ENCODE measurements at places on chromosomes 16 and 17.

DNA sequence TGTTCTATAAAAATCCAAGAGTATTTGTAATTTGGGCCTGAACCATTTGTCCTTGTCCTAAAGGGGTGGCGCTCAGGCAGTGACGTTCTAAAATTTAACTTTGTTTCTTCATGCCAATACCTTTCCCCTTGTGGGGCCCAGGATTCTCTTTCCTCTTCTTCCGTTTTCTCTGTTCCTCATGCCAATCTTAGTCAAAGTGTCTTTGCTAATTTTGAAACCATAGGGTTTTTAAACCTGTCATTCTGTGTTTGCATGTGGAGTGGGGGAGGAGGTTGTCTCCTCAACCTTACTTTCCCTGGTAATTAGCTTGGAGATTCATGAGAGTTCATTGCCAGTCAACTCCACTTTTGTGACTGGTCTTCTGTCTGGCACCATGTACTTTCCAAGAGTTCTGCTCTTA lies 337.1 kb downstream of the MAF start:
- DNase-seq, result no peak

- DNase-seq, result no peak
Observed at GRCh38 chr16:70768203-70768580, 32.8 kb downstream of the VAC14 start.

- DNase-seq, result no peak
Observed at GRCh38 chr16:27289669-27290068, 21.1 kb upstream of the NSMCE1 start.

- DNase-seq, result no peak
Observed at GRCh38 chr17:37672548-37673078, 29.4 kb upstream of the DDX52 start.

DNA sequence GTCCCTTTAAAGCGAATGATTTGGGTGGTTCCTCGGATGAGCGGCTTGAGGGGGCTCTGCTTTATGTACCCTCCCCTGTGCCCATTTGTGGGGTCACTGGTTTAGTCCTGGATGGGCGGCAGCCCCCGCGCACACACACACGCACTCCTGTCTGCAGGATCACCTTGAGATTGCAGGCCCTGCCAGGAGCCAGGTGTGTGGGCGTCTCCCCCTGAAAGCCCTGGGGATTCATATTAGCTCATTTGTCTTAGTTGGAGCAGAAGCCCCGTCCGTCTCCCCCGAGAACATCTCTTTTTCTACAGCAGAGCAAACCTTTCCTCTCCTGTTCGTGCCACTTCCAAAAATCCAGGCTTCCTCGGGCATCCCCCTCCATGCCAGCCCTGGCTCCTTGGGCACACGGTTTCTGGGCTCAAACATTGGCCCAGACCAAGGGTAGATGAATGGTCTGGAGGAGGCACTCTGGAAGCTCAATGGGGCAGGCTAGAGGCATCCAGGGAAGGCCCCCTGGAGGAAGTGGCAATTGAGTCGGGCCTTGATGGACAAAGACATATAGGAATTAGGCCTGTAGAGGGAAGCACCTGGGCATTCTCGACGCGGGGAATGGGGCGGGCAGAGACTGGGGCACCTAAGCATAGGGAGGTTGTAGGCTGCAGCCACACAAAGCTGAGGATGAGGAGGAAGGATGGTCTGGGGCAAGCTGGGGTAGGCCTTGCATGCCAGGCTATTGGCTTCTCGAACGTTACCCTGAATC lies 218.5 kb upstream of the GSE1 start:
- DNase-seq, result peak; percentile 32

DNA sequence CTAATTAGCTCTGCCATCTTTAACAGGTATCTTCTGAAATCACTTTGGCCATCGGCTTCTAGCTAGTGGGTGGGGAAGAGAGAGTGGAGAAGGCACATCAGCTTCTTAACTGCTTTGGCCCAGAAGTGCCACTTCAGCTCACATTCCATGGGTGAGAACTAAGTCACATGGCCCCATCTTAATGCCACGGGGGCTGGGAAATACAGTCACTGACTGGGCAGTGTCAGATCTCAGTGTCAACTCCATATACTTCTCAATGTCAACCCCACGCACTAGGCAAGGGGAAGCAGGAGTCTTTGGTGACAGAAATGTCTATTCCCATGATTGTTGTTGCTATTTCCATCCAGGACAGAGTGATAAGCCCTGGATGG lies 29.4 kb downstream of the CCR7 start:
- no peak for DNase-seq

Measured in NCI-H526 (cell line).